Nucleus accumbens (tissue), 56 donors: ENCODE measurements at places on chromosomes 12 and 14.

- DNase-seq: no peak
These were observed 36.3 kb upstream of the CFL2 start for GRCh38 chr14:34750670-34751069.

DNA sequence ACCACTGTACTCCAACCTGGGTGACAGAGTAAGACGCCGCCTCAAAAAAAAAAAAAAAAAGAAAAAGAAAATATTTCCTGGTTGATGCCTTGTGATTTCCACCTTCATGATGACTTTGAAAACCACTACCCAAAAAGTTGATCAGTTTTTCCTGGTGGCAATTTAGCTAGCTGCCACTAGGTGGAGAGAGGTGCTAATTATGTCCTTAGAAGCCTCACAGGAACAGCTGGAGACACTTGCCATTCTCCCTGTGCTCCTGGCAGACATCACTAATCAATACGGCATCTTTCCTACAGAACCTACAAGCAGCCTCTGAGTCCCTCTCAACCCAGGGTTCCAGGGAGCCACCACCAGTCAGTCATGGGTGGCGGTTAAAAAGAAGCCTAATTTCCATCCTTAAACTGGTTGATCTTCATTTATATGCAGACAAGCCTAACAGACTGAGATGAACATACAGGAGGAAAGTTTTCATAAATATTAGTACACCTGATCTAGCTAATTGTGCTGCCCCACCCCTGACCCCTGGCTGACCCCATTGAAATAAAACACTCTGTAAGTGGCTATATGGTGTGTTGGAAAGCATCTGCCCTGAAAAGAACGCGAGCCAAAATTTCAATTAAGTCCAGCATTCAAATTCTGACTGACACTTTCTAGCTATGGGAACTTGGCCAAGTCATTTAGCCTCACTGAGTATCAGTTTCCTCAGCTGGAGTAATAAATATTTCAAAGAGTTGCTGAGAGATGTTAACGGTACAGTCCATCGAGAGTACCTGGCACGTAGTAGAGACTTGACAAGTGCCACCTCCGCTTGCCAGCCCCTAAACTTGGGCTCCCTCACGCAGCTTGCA lies 6.2 kb upstream of the OAS1 start:
- no peak for DNase-seq

DNA sequence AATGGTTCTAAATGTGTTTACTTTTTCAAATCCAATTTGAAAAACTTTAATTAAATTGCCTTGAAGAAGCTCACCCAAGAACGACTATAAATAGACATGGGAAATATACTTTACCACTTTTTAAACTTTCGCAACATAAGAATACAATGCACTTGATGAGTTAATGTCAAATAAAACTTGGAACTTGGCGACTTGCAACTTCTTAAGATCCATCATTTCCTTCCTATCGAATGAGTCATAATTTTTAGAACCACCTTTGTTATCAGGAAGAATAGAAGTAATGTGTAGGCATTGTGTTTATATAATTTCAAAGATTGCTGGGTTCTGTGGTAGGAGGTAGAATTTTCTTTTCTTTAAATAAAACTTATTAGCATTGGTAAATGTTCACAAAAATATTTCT lies 1417.4 kb upstream of the FLRT2 start:
- no peak for DNase-seq

- DNase-seq: no peak
These were observed 20.1 kb downstream of the ACTN1 start for GRCh38 chr14:68959035-68959434.

DNA sequence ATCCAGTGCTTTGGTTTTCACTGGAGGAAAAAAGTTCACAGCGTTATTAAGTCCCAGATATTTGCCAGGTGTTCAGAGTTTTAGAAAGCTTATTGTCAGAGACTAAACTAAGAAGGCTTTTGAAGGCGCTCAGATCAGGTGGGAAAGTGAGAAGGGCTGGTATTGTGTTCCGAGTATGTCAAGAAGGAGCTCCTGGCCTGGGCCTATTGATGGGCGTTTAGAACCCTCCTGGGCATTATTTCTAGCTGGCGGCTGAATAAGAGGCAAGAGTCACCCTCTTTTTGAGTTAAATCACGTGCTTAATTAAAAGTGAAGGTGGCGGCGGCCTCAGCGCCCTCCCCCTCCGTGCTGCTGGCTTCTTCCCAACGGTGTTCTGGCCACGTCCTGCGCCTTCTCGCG lies 20.9 kb upstream of the GNS start:
- DNase-seq: no peak

DNA sequence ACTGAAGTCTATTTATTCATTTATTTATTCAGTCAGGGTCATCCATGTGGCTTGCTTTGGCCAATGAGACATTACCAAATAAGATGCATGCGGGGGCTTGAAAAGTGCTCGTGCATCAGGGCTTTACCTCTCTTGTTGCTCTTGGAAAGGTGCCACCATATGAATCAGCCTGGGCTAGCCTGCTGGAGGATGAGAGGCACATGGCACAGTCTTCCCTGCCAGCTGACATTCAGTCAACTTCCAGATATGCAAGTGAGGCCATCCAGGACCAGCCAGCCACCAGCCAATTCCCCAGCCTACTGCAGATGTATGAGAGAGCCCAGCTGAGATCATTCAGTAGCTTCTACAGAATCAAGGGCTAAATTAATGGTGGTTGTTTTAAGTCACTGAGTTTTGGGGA lies 105.2 kb upstream of the RPH3A start:
- no peak for DNase-seq

- DNase-seq: no peak
These were observed 77.3 kb downstream of the PPM1A start for GRCh38 chr14:60326274-60326673.

GRCh38 chr14:101721951-101722661 lies 39.4 kb upstream of the PPP2R5C start:
- DNase-seq: no peak

GRCh38 chr12:89418228-89418910 lies 66.1 kb upstream of the DUSP6 start:
- no peak for DNase-seq

GRCh38 chr12:72031066-72031465 lies 92.4 kb downstream of the TPH2 start:
- no peak for DNase-seq

GRCh38 chr14:23077962-23078361 lies 17.0 kb downstream of the ACIN1 start:
- DNase-seq: no peak

DNA sequence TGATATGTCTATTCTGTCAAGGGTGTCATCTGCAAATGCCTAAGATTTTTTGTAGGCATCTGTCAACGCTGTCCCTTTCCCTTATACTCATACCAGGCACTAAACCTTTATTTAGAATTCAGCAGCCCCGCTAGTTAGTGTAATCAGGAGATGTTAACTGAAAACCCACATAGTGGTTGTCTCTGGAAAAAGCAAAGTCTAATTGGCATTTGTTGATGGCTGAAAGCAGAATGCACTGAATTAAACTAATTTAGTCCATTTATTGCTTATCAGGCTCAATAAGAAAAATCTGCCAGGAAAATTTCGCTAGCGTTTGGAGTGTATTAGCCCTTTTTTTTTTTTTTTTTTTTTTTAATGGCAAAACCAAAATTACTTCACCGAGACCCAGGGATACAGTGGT lies 34.5 kb downstream of the TDP1 start:
- DNase-seq: no peak

DNA sequence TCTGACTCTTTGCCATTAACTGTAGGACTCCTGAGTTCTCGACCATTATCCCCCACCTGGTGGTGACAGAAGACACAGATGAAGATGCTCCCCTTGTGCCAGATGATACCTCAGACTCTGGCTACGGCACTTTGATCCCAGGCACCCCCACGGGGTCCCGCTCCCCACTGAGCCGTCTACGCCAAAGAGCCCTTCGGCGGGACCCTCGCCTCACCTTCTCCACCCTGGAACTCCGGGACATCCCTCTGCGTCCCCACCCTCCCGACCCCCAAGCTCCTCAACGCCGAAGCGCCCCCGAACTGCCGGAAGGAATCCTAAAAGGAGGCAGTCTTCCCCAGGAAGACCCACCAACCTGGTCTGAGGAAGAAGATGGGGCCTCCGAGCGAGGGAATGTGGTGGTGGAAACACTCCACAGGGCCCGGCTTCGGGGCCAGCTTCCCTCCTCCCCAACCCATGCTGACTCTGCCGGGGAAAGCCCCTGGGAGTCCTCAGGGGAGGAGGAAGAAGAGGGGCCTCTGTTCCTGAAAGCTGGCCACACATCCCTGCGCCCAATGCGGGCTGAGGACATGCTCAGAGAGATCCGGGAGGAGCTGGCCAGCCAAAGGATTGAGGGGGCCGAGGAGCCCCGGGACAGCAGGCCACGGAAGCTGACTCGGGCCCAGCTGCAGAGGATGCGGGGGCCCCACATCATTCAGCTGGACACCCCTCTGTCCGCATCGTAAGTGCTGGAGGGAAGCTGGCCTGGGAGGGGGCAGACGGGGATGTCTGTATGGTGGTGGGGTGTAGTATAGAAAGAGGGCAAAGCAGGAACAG lies 14.4 kb downstream of the TNFRSF1A start:
- DNase-seq: no peak

DNA sequence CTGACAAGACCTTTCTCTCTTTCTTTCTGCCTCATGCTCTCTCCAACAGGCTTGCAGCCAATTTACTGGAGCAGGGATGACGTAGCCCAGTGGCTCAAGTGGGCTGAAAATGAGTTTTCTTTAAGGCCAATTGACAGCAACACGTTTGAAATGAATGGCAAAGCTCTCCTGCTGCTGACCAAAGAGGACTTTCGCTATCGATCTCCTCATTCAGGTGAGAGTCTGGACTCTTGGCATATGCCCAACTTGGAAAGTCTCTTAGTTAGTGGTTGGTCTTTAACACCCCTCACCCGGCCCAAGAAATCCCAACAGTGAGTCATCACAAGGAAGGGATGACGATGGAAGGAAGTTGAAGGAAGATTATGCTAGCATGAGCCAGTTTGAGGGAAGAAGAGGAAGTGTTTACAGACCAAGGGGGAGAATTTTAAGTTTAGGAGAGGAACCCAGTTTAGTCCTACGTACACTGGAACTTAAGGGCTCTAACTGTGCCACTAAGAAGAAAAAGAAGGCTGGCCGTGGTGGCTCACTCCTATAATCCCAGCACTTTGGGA lies 189.7 kb downstream of the ETV6 start:
- peak; percentile 23 for DNase-seq

DNA sequence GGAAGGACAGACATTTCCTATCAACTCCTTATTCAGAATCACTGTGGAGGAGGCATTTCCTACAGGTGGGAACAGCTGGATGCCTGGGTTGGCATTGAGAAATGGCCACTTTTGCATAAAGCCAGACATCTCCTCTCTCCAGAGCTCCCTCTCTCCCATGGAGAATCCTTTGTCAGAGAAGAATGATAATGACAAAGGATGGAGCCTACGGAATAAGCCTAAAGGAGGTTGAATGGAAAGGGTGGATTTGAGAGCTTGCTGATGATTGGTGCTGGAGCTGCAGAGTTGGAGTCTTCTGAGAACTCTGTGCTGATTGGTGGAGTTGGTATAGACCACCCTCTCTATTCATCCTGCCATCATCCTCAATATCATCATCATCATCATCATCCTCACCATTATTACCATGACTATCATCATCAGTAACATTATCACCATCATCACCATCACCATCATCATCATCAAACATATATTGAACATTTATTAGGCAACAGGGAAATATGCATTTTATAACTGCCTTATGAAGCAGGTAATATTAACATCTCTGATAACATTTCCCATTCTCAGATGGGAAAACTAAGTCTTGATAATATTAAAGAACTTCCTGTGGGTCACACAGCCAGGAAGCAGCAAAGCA lies 89.2 kb upstream of the HSPB8 start:
- no peak for DNase-seq

- DNase-seq: no peak
These were observed 167.9 kb downstream of the NELL2 start for GRCh38 chr12:44708218-44708617.

- peak; percentile 9 for DNase-seq
These were observed 1.6 kb downstream of the SLC16A7 start for GRCh38 chr12:59597385-59597781.

DNA sequence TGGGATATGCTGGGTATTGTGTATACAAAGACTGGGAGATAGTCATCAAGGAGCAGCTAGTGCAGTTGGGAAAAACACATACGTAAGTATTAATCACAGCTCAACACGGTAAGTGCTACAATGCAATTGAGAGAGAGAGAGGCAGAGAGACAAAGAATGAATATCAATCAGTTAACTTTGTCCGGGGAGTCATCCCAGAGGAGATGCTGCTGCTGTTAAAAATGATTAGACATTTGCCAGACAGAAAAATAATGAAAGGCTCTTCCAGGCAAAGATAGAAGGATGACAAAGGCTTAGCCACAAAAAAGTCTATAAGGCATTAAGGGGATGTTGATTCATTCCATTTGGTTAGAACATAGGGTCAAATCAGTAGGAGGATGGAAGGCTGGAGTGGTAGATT lies 45.1 kb downstream of the AKAP6 start:
- DNase-seq: no peak

DNA sequence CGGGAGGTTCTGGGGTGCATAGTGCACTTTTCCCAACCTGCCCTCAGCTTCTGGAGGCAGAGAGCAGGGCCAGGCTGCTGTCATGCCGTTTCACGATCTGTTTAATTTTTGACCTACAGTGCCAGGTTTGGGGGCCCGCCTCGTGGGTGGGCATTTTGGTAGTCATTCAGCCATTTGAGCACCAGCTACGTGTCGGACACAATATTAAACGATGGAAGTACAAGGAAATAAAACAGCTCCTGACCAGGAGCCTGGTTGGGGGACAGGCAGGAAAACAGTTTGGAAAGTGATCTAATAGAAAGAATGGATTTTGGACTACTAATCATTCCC lies 708 bp downstream of the FNTB start:
- DNase-seq: no peak

- no peak for DNase-seq
These were observed 91.9 kb upstream of the OVCH1 start for GRCh38 chr12:29589286-29589820.

GRCh38 chr14:67268426-67269150 lies 27.4 kb downstream of the PALS1 start:
- DNase-seq: no peak

DNA sequence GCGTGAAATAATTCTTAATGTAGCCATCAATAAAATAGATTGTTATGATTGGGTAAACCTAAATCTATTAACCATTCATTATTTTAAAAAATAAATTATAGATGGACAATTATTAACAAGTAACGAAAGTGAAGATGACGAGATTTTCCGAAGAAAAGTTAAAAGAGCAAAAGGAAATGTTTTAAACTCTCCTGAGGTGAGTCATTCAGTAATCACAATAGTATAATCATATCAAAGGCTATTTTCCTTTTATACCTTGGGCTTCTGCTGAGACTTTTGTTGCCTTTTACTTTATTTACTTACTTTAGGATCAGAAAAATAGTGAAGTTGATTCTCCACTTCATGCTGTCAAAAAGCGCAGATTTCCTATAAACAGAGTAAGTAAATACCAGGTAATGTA lies 45.6 kb downstream of the FANCM start:
- DNase-seq: no peak
